ENCODE measurements at places on chromosomes 6 and 20.

DNA sequence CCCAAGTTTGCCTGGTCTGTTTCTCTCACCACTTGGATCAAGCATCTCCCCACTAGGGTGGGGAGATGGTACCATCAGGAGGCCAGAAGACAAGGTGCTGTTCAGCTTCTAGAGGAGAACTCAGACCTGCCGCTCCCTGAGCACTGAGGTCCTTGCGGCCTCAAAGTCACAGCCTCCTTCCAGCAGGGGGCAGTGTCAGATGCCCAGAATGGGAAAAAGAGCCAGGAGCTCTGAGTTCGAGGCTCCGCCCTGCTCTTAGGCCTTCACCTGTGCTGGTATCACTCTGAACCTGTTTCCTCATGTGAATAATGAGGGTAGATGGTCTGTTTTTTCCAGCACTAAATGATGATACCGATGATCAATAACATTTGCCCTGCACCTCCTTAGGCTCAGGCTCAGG is 68.7 kb downstream of the TOX2 start:
- DNase-seq = peak; percentile 65

DNA sequence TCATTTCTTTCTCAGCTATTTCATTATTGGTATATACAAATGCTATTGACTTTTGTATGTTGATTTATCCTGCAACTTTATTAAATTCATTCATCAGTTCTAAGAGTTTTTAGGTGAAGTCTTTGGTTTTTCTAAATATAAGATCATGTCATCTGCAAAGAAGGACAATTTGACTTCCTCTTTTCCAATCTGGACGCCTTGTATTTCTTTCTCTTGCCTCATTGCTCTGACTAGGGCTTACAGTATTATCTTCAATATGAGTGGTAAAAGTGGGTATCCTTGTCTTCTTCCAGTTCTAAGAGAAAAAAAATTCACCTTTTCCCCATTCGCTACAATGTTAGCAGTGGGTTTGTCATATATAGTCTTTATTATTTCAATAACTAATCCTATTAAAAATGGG is 38.0 kb downstream of the KIF16B start:
- no peak for DNase-seq

DNA sequence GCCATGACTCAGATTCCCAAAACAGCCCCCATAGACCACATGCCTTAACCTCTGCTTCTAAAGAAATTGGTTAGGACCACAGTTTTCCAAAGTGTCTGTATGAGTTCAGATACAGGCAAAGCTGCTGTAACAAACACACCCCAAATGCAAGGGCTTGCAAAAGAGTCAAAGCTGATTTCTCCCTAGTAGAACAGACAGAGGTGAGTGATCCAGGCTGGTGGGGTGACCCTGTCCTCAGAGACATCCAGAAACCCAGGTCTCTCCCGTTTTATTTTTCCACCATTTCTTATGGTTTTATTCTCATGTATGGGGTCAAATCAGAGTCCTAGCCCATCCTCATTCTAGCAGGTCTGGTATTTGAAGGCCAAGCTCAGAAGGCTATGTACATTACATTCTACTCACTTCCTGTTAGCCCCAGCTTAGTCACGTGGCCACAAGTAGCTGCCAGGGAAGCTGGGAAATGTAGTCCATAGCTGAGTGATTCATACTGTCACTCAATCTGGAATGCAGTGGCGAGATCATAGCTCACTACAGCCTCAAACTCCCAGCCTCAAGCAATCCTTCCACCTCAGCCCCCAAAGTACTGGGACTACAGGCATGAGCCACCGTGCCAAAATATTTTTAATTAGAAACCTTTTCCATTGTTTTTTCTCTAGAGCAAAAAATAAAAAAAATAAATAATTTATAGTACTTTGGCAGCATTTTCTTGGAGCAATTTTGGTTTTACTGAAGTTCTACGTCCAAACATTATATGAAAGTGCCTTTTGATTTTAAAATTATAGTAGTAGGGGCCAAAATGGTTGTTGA is 175.2 kb downstream of the ZMYND8 start:
- no peak for DNase-seq

DNA sequence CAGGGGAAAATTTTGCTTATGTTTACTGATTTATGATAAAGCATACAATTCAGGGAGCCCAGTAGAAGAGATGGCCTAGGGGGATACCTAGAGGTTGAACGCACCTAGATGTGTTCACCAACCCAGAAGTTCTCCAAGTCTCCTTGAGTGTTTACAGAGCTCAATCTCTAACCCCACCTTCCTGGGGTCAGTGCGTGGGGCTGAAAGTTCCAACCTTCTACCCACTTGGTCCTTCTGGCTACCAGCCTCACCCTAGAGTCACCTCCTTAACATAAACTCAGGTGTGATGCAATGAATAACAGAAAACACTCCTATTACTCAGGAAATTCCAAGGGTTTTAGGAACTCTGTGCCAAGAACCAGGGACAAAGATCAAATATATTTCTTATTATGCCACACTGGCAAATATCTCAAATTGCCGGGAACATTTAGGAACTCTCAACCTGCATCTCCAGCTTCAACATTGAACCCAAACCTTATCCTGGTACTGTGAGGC is 26.4 kb downstream of the AFG1L start:
- no peak for DNase-seq

- DNase-seq = no peak
Measured at GRCh38 chr6:17454316-17455005, 61.1 kb downstream of the CAP2 start.

GRCh38 chr6:116217069-116217468 is 36.8 kb downstream of the TSPYL4 start:
- peak; percentile 53 for DNase-seq

GRCh38 chr20:12773936-12774335 is 234.8 kb upstream of the SPTLC3 start:
- DNase-seq = no peak

GRCh38 chr20:36434383-36434782 is 106.9 kb upstream of the MYL9 start:
- DNase-seq = no peak

DNA sequence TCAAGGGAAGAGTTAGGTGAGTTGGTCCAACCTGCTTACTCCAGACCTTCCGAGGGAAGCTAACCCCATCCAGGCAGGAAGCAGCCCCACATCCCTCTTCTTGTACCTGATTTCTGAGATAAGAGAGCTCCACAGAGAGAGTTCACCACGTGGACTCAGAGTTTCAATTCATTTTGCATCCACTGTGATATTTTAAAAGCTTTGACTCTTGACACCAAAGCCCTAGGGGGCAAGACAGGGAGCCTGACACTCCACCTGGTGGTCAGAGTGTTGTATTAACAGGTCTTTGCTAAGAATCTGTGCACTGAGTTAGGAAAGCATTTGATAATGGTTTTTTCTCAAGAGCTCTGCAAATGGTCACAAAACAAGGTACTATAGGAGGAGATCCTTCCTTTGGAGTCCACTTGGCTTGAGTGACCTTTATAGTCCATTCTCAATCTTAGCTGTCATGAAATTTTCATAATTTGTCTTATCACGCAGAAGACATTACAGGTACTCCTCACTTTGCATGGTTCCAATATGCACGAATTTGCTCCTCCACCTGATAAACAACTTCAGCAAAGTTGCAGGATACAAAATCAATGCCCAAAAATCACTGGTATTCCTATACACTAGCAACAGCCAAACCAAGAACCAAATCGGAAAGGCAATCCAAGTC is 56.2 kb upstream of the RIPOR2 start:
- DNase-seq = peak; percentile 45

DNA sequence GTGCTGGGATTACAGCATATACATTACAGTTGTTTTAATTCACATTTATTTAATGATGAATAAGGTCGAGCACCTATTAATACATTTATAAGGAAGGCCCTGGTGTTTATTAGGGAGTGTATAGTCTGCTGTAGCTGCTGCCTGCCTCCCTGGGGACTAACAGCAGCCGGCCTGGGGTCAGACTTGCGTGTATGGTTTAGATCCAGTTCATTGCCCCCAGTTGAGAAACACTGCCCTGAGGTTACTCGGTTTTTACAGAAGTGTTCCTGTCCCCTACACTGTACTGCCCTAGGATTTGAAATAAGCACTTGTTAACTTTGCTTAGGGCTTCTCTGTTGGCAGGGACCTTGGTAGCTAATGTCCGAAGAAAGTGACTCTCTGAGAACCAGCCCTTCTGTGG is 4.0 kb downstream of the TTPAL start:
- no peak for DNase-seq

- no peak for DNase-seq
Measured at GRCh38 chr6:159084493-159085091, 39.8 kb upstream of the TAGAP start.

GRCh38 chr6:156787569-156788492 is 10.7 kb downstream of the ARID1B start:
- no peak for DNase-seq
